ENCODE measurements at places on chromosomes 1 and 21.

GRCh38 chr1:162229549-162229948 lies 147.1 kb downstream of the SPATA46 start:
- DNase-seq = no peak

- no peak for DNase-seq
Observed at GRCh38 chr1:60151311-60151710, 77.7 kb upstream of the C1orf87 start.

DNA sequence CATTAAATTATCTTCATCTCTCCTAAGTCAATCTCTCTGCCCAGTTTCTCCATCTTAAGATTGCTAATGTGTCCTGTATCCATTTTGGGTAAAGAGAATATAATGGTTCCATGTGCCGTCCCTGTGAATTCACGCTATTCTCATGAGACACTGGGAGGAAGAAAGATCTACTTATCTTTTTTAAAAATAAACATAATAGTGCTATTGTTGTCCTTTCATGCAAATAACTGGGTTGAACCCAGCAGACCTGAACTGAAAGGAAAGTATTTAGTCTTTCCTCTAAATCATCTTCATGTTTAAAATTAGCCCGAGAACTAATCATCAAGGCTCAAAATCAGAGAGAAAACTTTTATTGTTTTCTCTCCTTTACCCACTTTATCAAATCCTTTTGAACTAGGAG lies 22.4 kb downstream of the SLAMF1 start:
- DNase-seq = no peak

DNA sequence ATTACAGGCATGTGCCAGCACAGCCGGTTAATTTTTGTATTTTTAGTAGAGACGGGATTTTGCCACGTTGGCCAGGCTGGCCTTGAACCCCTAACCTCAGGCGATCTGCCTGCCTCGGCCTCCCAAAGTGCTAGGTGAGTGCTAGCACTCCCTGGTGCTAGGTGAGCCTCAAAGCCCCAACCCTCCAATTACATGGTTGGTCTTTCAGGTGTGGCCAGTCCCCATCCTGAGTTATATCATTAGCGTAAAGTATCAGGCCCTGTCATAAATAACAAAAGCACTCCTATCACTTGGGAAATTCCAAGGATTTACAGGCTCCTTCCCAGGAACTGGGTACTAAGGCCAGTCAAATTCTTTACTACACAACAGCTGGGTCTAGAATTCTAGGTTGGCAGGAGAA lies 138.0 kb downstream of the PIK3R3 start:
- no peak for DNase-seq

DNA sequence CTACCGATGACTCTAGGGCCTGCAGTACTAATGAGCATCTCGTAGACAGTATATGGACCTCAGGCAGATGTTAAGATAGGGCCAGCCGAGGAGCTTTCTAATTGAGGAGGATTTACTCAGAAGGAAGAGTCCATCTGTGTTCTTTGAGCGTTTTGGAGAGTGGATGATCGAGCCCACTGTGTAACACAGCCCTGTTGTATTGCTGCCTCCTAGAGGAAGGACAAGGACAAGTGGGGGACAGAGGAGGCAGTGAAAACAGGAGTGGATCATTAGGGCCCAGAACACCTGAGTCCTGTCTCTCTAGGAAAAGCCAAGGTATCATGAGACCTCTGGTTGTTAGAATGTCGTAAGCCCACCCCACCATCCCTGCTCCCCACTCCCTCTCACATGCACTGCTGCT lies 62.9 kb downstream of the TBX19 start:
- no peak for DNase-seq
